ENCODE measurements at places on chromosomes 11 and 22. TPM values are rescaled to one million over a fixed set of nuclear protein-coding genes. Genes with fewer than 3 reads are reported as not detected.

FAM111B gene
- total RNA-seq, result 12.2 TPM

MYOD1 gene
- total RNA-seq, result not detected

VWCE gene
- total RNA-seq, result 2.2 TPM

DTX4 gene
- 2.3 TPM for total RNA-seq

CHRM1 gene
- not detected for total RNA-seq

C11orf52 gene
- 0.32 TPM for total RNA-seq

MUC2 gene
- total RNA-seq, result not detected

CABP4 gene
- not detected for total RNA-seq

ZNF214 gene
- 3.2 TPM for total RNA-seq

TRIOBP gene
- total RNA-seq, result 141 TPM

PIM3 gene
- 32.0 TPM for total RNA-seq

HOATZ gene
- not detected for total RNA-seq

CRYBB3 gene
- total RNA-seq, result not detected

NAALAD2 gene
- 1.9 TPM for total RNA-seq

HIKESHI gene
- total RNA-seq, result 101 TPM

Data from fibroblast of villous mesenchyme (primary cell).